ENCODE measurements at places on chromosomes 11 and 22.

DNA sequence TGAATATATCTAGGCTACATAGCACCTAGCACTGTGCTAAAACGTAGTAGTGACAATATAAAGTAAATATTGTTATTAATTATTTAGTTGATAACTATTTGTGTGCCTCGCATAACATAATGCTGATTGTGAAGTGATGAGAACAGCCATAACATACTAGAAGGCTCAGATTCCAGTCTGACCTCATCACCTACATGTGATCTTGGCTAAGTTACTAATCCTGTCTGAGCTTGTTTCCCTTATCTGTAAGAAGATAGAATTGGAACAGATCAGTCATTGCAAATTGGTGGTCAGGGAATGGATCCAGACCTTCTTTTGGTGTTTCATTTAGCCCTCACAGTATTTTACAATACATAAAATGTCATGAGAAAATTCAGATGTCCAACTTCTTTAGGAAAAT lies 103.4 kb upstream of the SEZ6L start:
- no peak for DNase-seq

GRCh38 chr11:111001081-111001430 lies 244.5 kb upstream of the POU2AF2 start:
- no peak for DNase-seq

- no peak for DNase-seq
Measured at GRCh38 chr11:73461335-73461840, 85.2 kb downstream of the RELT start.

- DNase-seq, result no peak
Measured at GRCh38 chr11:12207384-12208150, 97.2 kb downstream of the MICAL2 start.

- DNase-seq, result no peak
Measured at GRCh38 chr22:17824457-17824856, 50.2 kb upstream of the BID start.

- no peak for DNase-seq
Measured at GRCh38 chr22:26952004-26952403, 294.6 kb downstream of the MIAT start.

DNA sequence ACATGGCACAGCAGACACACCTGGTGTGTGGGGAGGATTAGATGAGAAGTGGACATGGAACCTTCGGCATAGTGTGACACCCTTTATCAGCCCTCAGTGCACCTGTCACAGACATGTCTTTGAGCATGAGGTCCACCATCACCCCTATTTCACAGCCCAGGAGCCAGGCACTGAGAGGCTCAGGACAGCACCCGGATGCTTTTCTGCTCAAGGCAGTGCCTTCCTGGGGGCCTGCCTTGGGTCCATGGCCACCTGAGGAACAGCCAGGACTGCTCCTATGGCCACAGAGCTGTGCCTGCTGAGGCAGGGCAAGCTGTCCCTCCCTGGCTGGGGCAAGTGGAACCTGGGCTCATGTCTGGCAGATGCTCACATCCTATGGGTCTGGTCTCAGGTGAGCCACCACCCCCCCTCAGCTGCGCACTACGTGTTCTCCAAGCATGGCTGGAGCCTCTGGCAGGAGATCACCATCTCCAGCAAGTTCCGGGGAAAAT lies 75.8 kb downstream of the MORC2 start:
- DNase-seq, result no peak

DNA sequence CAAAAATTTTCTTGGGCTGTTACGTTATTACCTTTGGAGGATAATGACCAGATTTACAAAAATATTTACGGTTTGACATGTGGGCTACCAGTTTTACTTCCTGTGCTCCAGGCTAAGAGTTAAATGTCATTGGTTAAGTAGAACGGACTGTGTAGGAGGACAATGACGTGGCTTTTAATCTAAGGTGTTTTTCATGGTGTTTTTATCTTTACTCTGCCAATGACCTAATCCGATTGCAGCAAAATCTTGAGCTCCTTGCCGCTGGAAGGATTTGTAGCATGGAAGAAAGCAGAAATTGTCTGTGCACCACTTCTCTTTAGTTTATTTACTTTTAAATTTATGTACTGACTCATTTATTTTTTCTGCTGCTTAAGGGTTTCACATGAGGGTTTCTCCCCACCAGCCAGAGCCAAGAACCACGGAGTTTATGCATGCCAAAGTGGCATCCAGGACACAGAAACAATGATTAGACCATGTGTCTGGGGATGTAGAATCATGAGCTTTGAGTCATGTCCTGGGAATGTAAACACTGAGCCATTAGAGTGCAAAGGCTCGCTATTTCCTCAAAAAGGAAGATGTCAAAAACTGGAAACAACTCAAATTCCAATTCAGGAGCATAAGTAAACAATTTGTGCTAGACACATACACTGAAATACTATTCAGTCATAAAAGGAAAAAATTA lies 1.9 kb upstream of the CARD16 start:
- no peak for DNase-seq

- peak; percentile 21 for DNase-seq
Measured at GRCh38 chr11:121844016-121844415, 272.0 kb downstream of the BLID start.

GRCh38 chr11:91790346-91791170 lies 434.1 kb upstream of the FAT3 start:
- peak; percentile 52 for DNase-seq

- DNase-seq, result peak; percentile 57
Measured at GRCh38 chr11:65571940-65572339, 398 bp upstream of the FAM89B start.

DNA sequence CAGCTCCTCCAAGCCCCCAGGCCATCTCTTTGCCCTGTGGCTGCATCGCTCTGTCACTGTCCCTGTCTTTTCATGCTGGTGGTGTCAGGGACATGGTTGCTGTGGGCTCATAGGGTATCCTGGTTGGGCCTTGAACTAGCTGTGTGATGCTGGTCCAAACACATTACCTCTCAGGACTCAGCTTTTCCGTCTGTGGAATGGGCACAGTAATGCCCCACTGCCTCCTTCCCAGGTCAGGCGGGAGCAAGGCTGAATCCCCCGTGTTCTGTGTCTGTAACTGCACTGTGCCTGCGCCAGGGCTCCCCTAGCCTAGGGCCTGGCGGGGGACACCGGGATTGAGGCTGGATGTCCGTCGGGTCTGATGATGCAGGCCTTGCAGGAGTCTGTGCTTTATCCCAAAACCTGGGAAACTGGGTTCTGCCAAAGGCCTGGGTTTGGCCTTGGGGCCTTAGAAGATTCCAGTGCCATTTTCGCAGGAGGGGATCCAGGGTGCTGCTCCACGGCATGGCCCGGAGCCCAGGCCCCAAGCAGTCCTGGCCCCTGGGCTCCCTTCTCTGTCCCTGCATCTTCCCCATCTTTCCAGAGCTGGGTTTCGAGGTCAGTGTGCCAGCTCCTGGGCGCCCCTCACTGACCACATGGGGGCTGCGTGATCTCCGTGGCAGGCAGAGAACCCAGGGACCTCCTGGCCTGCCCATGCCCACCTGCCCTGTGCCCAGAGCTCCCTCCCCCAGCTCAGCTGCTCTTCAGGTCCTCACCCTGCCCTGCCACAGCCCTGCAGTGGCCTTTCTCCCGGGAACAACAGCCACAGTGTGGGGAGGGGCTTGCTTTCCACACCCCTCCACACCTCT lies 32.7 kb upstream of the CELSR1 start:
- no peak for DNase-seq

DNA sequence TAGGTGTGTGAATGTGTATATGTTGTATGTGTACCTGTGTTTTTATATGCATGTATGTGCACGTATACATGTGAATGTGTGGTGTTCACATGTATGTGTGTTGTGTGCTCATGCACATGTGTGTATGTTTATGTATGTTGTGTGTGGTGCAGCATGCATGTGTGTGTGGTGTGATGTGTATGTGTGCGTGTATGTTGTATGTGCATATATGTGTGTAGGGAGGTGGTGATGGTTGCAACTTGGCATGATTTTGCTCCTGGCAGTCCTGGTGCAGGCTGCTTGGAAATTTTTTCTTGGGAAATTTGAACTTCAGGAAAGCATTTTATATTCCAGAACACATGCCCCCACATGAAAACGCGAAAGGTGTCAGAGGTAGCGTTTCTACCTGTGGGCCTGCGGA lies 1177.8 kb downstream of the TBC1D22A start:
- no peak for DNase-seq

GRCh38 chr11:118621071-118621783 lies 13.8 kb downstream of the PHLDB1 start:
- DNase-seq, result peak; percentile 94

DNA sequence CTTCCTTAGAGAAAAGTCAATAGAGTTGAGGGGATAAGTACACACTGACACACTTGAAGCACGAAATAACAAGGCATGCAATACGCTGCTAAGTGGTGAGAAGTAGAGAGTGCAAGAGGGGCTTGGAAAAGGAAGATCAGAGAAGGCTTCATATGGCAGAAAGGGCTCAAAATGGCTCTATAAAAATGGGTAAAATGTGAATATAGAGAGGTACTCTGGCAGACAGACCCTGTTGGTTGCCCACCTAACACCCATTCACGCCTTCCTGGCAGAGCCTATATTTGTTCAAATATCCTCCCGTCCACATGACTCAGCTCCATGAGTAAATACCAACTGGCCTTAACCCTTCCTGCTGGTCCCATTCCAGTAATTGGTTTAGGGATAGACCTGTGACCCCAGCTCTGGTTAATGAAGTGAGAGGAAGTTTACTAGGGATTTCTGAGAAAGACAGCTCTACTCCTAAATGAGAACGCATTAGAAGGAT lies 38.9 kb upstream of the CCDC34 start:
- no peak for DNase-seq

GRCh38 chr11:48044577-48044976 lies 64.2 kb downstream of the PTPRJ start:
- DNase-seq, result no peak
